Stimulated activated CD4-positive, alpha-beta T cell treated with anti-CD3 and anti-CD28 coated beads, Interleukin-2, amount 100 ng/mL, for 48 hours (primary cell): ENCODE measurements at places on chromosomes 16 and 17.

DNA sequence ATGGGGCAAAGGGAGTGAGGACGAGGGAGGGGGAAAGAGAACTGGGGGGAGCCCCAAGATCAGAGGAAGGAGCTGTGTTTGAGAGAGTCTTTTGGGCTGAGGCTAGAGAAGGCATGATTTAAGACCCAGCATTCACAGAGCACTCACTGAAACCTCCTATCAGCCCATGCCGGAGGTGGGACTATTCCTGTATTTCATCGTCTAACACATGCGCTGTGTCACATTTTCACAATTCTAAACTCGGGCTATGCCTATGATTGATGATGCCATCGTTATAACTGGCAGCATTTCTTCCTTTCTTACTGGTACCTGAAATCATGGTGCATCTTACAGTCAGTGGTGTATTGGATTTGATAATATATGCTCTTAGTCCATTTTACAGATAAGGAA, 3.5 kb downstream of the FAM171A2 start:
- no peak for DNase-seq

DNA sequence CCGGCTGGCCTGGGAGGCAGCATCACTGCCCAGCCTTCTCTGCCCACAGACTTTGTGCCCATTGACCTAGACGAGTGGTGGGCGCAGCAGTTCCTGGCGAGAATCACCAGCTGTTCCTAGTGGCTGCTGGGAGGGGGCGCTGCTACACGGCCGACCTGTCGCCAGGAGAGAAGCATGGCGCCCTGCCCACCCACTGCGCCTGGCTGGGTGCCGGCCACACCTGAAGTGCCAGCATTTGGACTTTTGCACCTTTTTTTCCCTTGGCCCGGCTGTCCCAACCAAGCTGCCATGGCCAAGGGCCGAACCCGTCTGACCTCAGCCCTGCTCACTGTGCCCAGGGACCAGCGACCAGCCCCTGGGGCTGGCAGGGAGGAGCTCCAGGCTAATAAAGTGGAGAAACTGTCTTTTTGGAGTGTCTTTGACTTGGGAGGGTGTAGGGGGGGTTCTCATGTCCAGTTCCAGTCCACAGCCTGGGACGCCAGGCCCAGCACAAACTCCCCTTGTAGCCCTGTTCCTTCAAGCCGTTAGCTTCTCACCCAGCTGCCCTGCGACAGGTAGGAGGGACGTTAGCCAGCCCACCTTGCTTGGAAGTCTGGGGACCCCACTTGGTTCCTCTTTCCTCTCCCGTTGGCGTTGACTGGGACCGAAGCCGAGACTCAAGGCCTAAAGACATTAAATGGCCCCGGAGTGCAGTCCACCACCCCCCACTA, 939 bp upstream of the WDR90 start:
- peak; percentile 40 for DNase-seq

GRCh38 chr17:17573912-17574311, 17.6 kb downstream of the PEMT start:
- no peak for DNase-seq

DNA sequence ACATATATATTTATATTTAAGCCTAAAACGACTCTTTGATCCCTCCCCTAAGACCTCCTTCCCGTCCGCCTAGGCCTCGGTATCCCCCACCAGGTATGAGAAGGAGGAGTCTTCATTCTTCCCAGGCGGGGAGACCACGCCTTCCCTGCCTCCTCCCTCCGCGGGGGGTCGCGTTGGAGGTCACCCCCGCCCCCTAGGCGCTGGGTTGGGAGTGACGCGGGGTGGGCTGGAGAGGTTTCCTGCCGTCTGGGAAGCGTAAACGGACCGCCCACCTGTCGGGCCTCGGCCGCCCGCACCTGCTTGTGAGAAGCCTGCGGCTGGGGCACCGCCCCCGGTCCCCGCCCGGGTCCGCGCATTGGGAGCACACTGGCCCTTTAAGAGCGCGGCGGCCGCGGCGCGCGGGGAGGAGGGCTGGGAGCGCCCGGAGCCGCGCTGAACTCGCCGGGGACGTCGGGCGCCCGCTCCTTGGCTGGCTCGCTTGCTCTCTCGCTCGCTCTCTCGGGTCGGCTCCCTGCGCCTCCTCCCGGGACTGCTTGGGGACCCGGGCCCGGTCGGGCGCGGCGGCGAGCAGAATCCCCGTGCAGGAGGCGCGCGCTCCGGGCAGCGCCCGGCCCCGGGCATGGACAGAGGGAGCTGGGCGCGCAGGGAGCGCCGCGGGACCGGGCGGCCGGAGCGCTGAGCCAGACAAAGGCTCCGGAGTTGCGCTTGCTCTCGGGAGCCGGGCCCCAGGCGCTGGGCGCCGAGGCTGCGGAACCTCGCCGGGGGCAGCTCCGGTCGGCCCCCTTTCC, at the start of gene MMP15:
Gene MMP15 (plus strand): TSS at position 404 of the 788 bp plus-strand sequence. CDS start 597 bp downstream, outside the sequence.
- peak; percentile 55 for DNase-seq

DNA sequence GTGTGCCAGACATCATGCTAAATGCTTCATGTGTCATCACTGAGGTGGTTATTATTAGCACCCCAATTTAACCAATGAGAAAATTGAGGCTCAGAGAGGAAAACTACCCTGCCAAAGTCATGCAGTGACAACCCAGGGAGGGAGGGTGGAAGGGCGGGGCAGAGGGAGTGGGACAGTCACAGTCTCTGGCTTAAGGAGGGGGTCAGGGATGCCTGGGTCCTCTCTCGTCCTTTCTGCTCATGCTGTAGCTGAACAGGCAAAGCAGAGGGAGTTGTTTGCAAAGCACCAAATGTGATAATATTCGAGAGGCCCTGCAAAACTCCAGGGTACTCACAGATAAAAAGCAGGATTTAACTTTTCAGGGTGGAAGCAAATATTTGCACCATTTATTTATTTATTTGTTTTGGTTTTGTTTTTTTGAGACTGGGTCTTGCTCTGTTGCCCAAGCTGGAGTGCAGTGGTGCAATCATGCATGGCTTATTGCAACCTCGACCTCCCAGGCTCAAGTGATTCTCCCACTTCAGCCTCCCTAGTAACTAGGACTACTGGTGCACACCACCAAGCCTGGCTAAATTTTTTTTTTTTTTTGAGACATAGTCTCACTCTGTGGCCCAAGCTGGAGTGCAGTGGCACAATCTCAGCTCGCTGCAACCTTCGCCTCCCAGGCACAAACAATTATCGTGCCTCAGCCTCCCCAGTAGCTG, 47.9 kb upstream of the NKD1 start:
- no peak for DNase-seq

DNA sequence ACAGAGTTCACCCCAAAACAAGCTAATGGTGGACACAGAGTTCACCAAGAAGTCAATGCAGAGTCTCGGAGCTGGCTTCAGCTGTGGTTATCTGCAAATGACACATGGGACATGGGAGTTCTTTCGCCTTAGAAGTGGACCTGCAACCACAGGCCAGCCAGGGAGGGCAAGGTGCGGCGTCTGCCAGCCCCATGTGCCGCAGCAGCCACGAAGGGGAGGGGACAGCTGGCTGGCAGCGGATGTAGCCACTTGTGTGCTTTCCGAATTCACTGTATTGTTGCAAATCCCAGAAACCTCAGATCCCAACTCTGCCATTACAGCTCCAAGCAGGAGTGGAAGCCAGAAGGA, 24.8 kb downstream of the LMF1 start:
- no peak for DNase-seq

GRCh38 chr17:251531-251930, 70.1 kb upstream of the DOC2B start:
- DNase-seq, result no peak

GRCh38 chr17:17510456-17511292, 14.5 kb upstream of the RASD1 start:
- no peak for DNase-seq

DNA sequence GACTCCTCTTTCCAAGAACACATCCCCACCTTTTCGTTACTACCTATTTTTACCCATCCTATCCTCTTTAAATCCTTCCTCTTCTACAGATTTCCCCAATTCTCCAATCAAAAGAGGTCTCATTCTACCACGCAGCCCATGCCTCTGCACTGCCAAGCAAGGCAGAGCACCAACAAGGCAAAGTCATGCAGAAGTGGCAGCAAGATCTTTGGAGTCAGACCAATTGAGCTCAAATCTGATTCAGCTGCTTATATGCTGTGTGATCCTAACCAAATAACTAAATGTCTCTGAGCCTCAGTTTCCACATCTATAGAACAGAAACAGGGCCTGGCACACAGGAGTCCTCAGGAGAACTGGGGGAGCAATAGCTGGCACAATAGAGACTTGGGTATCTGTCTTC, 41.0 kb downstream of the TOM1L2 start:
- DNase-seq, result no peak

GRCh38 chr17:20153231-20153630, 144.1 kb downstream of the SPECC1 start:
- DNase-seq, result no peak

DNA sequence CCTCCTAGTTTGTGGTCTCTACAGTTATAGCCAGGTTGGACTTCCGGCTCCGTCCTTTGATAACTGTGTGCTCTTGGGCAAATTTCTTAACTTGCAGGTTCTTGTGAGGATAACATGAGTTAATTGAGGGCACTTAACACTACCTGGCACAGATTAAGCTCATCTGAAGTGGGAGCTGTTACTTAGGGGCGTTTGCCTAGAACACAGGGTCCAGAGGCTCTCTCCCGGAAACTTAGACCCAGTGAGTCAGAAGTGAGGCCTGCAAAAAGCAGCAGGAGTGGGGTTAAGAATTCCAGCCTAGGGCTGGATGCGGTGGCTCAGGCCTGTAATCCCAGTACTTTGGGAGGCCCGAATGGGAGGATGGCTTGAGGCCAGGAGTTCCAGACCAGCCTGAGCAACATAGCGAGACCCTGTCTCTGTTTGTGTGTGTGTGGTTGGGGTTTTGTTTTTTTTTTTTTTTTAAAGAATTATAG, 1.4 kb downstream of the MVP start:
- DNase-seq, result no peak

DNA sequence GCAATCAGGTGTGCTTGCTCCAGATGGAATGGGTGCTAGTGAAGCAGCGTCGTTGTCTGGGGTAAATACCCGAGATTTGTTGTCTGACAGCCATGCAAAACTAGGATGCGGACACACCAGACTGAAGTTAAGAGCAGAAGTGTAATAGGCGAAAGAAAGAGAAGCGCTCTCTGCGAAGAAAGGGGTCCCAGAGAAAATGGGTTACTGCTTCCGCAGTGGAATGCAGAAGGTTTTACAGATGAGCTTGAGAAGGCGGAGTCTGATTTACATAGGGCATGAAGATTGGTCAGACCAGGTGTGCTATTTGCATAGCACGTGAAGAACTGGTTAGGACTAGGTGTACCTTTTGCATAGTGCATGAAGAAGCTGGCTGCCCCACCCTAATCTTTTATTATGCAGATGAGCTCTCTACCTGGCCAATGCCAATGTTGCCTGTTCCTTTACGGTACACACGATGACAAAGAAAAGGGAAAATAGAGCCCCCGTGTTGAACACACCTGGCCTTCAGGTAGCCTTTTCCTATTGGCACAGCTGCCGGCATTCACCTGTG, 32.0 kb upstream of the SNN start:
- DNase-seq, result no peak

DNA sequence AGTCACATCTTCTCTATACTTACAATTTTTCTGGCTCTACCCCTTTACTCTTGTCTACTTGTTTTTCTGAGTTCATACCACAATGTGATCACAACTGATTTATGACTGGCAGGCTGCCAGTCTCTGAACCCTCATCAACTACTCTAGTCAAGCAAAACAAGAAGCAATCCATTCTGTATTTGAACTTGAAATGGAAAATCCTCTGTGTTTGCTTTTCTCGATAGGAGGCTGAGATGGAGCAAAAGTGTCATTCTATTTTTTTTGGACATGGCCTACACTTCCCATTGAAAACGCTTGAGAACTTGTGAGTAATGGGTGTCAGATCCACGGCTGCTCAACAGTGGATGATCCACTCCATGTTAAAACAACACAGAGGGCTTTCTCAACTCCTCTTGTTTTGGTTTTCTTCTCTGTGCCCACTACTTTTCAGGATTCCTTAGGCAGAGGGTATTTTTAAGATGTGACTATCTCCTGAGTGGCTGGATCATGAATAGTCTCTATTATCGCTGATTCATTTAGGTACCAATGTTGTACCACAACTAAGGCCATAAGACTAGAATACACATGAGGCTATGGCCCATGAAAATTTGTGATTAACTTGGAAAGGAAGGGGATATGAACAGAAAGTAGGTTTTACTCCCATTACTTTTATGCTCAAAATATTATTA, 11.7 kb downstream of the TMEM100 start:
- DNase-seq, result no peak
